Hindlimb muscle (tissue), 1 donor: ENCODE measurements at places on chromosomes 13 and 19. TPM values are rescaled to one million over a fixed set of nuclear protein-coding genes. Genes with fewer than 3 reads are reported as not detected.

Gene LRRC63
- polyA plus RNA-seq, result 0.10 TPM

- no peak for DNase-seq
Observed at GRCh38 chr13:108586826-108587225, 42.6 kb upstream of the MYO16 start.

DNA sequence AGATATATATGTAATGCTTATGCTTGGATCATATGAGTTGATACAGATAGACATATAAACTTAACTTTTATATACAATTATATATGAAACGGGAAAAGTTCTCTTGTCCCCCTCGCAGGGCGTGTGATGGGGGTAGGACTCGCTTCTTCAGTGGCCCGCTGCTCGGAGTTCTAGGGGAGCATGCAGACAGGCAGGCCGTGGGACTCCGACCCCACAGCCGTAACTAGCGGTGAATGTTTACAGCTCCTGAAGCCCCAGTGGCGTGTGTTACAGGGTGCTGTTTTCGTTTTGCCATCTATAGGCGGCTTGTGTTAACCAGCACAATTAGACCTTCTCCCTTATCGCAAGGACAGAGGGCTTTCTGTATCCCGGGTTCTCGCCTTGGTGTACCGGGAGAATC is 1899.8 kb downstream of the PCDH9 start:
- no peak for DNase-seq

DNA sequence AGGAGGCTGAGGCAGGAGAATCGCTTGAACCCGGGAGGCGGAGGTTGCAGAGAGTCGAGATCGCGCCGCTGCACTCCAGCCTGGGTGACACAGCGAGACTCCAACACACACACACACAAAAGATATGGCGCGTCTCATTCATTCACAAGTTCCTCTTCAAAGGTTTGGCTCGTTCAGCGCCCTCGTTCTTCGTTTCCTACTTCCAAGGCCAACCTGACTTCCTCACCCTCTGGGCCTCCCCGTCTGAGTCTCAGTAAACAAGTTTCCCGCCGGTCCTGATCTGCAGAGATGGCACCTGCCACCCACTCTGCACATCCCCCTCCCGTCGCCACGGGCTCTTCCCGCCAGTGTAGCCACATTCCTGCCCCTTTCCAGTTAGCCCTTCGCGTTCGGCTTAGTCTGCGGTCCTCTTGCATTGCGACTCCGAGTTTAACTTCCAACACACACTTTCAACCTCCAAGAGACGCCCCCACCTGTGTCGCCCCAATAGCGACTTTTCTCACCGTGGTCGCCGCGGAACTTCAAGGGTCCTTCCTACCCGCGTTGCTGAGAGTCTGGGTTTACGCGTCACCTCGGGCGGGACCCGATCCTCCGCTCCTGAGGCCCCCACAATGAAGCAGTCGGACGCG is 1.3 kb upstream of the BSG start:
- peak; percentile 35 for DNase-seq

- DNase-seq, result no peak
Observed at GRCh38 chr19:19489804-19490204, 25.5 kb downstream of the TSSK6 start.

GRCh38 chr13:93628136-93628797 is 401.7 kb downstream of the GPC6 start:
- no peak for DNase-seq

DNA sequence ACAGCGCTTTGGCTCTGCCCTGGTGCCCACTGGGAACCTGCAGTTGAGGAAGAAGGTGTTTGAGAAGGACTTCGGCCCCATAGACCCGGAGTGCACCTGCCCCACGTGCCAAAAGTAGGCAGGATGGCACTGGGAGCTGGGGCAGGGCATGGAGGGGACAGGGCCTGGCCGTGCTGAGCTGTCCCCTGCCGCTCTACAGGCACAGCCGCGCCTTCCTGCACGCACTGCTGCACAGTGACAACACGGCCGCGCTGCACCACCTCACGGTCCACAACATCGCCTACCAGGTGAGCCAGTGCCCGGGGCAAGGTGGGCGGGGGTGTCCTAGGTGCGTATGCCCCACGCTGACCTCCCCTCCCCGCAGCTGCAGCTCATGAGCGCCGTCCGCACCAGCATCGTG is 5.1 kb upstream of the DNM2 start:
- no peak for DNase-seq

GRCh38 chr13:51715613-51716012 is 88.3 kb downstream of the DHRS12 start:
- DNase-seq, result no peak

GRCh38 chr13:97122381-97122996 is 99.6 kb upstream of the MBNL2 start:
- no peak for DNase-seq

DNA sequence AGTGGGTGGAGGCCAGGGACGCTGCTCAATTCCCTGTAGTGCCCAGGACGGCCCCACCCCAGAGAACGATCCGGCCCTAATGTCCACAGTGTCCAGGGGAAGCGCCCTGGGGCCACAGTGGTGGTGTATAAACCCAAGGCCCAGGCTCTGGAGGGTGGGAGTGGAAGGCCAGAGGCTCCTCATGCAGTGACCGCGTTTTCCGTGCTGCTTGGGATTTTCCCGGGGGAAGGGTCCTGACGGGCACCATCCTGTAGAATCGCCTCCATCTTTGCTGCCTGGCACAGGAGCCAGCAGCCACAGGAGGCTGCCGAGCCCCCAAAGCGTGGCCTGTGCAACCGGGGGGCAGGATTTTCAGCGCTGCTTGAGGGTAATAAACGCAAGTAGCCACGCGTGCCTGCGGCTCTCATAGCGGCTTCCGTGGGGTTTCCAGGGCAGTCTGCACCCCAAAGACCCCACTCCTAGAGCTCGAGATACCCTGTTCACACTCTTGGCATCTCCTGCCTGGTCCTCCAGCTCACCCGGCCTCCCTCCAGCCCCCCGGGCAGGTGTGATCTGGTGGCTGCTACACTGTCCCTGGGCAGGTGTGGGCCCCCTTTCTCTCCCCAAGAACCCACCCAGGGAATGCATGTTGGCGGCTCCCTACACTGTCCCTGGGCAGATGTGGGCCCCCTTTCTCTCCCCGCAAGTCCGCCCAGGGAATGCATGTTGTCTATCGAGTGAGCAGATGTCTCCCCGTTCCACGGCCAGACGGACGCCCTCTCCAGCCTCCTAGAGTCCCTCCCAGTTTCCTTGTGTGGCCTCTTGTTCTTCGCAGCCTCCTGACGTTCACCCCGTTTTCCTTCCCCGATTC is 2.2 kb downstream of the NCLN start:
- DNase-seq, result no peak

DNA sequence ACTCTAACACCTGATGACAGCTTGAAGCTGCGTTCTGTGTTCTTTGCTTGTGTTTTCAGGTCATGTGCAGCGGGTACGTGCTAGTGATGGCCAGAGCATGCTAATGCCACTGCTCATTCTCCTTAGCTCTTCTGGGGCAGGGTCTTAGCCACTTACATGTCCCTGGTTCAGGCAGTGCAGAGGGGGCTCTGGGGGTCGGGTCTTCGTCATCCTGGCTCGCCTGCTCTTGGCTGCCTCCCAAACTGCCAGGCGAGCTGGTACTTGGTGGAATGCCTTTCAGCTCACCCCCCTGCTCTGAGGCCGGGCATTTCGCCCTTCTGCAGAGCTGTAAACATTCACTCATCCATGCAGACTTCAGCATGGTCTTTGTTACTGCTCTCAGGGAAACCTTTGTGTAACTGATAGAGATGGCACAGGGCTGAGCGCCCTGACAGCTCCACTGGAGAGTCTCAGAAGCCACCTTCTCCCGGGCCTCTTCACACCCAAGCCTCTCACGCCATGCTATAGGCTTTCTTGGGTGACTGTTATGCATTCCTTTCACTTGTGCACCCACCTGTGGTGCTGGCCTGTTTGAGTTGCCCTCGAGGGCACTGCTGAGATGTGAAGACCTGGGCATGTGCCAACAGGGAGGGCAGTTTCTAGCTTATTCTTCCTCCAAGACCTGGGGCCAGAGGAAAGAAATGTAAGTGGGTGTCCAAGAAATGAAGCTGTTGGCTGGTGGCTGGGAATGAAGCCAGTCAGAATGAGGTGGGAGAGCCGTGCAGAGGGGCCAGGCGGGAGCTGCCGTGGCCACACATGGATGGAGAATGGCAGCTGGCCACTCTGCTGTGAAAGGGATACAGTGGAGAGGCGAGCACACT is 24.4 kb downstream of the FAM124A start:
- no peak for DNase-seq

DNA sequence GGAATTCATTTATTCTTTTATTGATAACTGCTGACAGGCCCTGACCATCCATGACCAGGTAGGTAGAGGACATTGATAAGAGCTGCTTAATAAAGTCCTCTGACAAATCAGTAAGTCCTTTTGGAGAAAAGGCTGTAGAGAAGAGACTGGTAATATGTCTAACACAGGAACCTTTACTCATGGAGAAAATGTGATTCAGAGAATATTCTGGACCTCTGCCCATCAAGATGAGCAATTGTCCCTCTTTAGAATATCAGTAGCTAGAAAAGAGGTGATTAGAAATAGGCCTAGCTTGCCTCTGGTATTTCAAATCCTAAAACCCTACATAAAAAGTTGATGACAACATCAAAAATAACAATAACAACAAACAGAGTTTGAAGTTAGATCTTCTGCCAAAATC is 642.3 kb downstream of the TBC1D4 start:
- no peak for DNase-seq
